ENCODE measurements at places on chromosomes 3 and 15. TPM values are rescaled to one million over a fixed set of nuclear protein-coding genes. Genes with fewer than 3 reads are reported as not detected.

The GPR160 gene
- 0.28 TPM for total RNA-seq

The IL20RB gene
- 0.56 TPM for total RNA-seq

The RAB6B gene
- total RNA-seq: 0.28 TPM

The CFAP100 gene
- total RNA-seq: not detected

The HIGD2B gene
- not detected for total RNA-seq

The PLCB2 gene
- total RNA-seq: 0.28 TPM

The EHHADH gene
- total RNA-seq: 4.7 TPM

The TIMP4 gene
- total RNA-seq: 0.56 TPM

The MFGE8 gene
- total RNA-seq: 201 TPM

The C3orf22 gene
- not detected for total RNA-seq

The SERINC4 gene
- not detected for total RNA-seq

The PPP1R14D gene
- not detected for total RNA-seq

The AP3B2 gene
- total RNA-seq: not detected

The GUCA1C gene
- not detected for total RNA-seq

- DNase-seq: peak; percentile 67
Observed at GRCh38 chr15:57213862-57214261, 162.4 kb upstream of the CGNL1 start.

DNA sequence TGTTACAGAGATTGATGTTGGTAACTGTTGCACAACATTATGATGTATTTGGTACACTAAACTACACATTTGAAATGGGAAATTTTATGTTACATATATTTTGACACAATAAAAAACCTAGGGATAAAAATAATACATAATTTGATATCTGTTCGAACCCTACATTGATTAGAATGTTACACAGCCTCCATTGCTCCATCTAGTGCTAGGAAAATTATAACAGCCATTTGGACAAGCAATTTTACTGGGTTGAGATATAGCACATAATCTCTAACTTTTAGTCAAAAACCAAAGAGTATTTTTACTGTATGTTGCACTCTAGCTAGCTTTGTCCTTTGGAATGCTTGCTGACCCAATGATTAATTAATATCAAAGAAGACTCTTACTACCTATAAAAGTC is 108.1 kb downstream of the LSAMP start:
- DNase-seq: no peak

DNA sequence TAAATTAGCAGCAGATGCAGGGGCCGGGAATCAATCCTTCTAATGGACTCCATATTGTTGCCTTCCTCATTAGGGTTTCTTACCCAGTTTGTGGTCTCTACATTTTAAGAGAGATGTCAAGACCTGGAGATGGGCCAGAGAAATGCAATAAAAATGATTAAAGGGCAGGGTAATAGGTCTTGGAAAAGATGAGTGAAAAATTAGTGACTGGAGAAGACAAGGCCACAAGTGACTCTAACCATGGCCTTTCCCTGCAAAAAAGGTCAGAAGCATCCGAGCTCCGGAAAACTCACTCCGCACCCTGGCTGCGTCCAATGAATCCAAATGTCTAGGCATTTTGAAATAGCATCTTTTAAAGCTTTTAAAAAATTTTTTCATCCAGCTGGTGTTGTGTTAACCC is 152.8 kb downstream of the ARRDC4 start:
- DNase-seq: no peak

- DNase-seq: no peak
Observed at GRCh38 chr3:114974387-114974786, 172.7 kb downstream of the ZBTB20 start.

GRCh38 chr3:43144761-43145490 is 39.0 kb upstream of the POMGNT2 start:
- peak; percentile 59 for DNase-seq

DNA sequence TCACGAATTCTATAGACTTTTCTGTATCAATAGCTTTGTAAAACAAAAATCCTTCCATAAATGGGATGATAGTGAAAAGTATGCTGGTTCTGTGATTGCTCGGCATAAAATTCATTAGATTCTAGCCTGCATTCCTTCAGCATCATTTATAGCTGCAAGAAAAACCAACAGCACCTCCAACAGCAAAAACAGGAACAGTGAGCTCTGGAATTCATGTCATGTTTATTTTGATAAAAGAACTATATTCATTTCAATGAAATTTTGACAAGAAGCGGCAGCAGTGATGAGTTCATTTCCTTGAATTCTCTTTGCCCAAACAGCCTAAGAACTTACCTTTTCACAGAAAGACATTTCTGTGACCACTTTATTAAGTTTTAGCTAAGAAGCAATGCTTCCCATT is 515.2 kb upstream of the CCDC54 start:
- DNase-seq: peak; percentile 70

DNA sequence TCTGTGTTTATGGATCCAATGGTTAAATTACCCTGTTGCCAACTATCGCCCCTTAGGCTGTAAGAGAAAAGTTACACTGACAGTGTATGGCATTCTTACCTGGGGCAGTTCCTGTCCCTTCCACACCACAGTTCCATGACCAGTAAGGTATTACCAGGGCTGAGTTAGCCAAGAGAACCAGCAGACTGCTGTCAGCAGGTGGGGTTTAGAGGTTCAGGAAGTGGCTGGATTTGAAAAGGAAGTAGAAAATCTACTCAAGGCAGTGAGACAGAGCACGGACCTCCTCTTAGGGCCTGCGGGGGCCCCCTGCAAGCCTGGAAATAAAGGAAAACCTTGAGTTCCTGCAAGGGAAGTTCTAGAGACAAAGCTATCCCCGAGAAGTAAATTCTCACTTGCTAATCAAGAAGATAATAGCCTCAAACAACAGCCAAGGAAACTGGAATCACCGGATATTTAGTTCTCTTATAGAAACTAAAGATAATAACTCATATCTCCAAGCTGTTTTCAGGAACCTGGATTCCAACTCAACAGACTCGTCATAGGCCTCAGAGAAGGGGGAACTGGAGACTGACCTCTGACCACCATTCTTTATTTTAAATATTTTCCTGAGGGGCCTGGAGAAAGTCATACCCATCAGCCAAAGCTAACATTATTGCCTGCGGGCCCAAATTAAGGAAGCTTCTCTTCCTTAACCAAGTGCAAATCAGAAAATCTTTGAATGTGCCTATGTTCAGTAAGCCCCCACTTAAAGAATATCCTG is 161.7 kb downstream of the ANXA2 start:
- no peak for DNase-seq

DNA sequence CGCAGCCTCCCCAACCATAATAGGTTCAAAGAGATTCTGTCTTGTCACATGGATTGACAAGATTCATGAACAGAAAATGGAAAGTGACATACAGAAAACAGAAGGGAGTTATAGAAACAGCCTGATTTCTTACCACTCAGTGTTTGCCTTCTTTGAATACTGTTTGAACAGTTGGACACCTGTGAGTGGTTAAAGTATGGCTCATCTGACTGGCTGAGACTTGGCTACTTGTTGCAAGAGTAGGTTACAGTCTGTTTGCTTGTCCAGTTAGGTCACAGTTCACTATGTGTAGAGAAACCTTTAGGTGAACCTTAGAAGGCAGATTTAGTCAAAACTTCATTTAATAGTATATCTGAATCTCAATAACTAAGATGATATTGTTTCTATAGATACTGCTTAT is 1003.9 kb upstream of the EPHA6 start:
- no peak for DNase-seq

DNA sequence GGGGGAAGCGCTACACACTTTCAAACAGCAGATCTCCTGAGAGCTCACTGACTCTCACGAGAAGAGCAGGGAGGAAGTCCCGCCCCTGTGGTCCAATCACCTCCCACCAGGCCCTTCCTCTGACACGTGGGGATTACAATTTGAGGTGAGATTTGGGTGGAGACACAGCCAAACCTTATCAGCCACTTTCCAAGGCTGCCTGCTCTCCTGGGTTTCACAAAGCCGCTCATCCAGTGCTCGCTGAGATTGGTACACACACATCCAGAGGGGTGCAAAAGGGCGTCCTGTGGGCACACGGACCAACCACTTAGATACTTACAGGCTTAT is 23.1 kb downstream of the XXYLT1 start:
- no peak for DNase-seq

- DNase-seq: no peak
Observed at GRCh38 chr3:17800232-17800631, 57.8 kb upstream of the TBC1D5 start.

- DNase-seq: no peak
Observed at GRCh38 chr3:50150863-50151686, 4.0 kb upstream of the SEMA3F start.

- DNase-seq: no peak
Observed at GRCh38 chr3:130640027-130640426, 106.6 kb downstream of the PIK3R4 start.

DNA sequence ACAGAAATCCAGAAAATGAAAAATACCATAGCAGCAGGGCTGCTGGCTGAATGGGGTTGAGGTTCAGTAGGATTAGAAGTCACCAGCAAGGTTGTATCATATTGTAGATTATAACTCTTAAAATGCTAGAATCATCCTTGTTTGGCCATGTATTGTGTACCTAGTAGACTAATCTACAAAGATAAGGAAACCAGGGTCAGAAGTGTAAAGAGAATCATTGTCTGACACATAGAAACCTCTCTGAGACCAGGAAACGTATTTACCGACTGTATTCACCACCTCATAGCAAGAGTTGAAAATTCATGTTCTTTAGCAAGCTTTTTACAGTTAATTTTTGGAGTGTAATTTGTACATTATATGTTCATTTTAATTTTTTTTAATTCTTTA is 168.8 kb downstream of the ECT2 start:
- DNase-seq: no peak

- DNase-seq: peak; percentile 67
Observed at GRCh38 chr3:197224034-197224444, 74.4 kb downstream of the DLG1 start.

- no peak for DNase-seq
Observed at GRCh38 chr3:164479406-164479805, 598.9 kb downstream of the SI start.

DNA sequence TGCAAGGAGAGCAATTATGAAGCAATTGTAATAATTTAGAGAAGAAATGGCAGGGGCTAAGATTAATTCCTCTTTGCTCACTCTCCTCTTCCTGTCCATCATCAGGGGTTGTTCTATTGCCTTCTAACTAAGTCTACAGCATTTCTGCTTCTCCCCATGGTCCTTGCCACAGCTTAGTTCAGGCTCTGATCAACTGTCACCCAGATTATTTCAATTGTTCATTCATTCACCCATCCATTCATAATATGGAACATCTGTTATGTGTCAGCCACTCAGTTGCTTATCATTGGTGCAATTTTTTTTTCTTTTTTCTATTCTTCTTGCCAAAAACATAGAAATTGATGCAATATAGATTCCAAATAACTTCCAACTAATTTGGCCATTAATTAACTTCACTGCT is 93.2 kb downstream of the CD47 start:
- no peak for DNase-seq
